ENCODE measurements at places on chromosomes 6 and 20. TPM values are rescaled to one million over a fixed set of nuclear protein-coding genes. Genes with fewer than 3 reads are reported as not detected.

Gene TPBG
- total RNA-seq, result 46.7 TPM

Gene TINAG
- total RNA-seq, result not detected

Gene DAAM2
- 0.04 TPM for total RNA-seq

Gene FAM83C
- 2.6 TPM for total RNA-seq

Gene UBE2C
- total RNA-seq, result 148 TPM

Gene IL17A
- not detected for total RNA-seq

Gene MUCL3
- not detected for total RNA-seq

Gene TRIM38
- total RNA-seq, result 8.6 TPM

Gene TBX18
- total RNA-seq, result not detected

Gene B3GALT4
- 1.1 TPM for total RNA-seq

Gene PAK5
- not detected for total RNA-seq

Gene GABRR1
- total RNA-seq, result not detected
